NAMALWA (cell line): ENCODE measurements at places on chromosomes 3 and 15.

GRCh38 chr3:181712553-181713279, 991 bp downstream of the SOX2 start:
- DNase-seq = no peak

GRCh38 chr3:153273767-153274435, 111.9 kb downstream of the RAP2B start:
- no peak for DNase-seq

- no peak for DNase-seq
Measured at GRCh38 chr15:92044203-92044909, 190.8 kb downstream of the SLCO3A1 start.

GRCh38 chr3:117524890-117525289, 815.3 kb downstream of the TUSC7 start:
- no peak for DNase-seq

DNA sequence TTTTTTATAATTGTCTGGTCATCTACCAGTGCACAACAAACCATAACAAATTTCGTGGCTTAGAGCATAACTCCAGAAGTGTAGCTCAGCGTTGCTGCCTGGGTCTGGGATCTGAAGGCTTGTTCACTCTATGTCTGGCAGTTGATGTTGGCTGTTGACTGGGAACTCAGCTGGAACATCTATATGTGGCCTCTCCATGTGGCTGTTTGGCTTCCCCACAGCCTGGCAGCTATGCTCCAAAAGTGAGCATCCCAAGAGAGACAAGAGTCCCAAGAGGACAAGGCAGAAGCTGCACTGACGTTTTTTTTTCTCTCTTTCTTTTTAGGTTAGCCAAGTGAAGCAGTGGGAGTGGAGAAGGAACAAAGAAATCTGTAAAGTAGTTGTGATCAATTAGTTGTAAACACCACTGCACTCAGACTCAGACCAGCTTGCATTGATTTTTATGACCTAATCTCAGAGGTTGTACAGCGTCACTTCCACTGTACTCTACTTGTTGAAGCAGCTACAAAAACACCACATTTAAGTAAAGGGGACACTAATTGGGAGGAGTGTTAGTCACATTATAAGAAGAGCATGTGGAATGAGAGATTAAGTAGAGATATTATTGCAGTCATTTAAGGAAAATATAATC, 2.5 kb upstream of the GPR176 start:
- no peak for DNase-seq

- no peak for DNase-seq
Measured at GRCh38 chr15:75606711-75607699, 18.5 kb downstream of the SNUPN start.

- DNase-seq = no peak
Measured at GRCh38 chr3:168738527-168739325, 643.0 kb upstream of the GOLIM4 start.

GRCh38 chr3:127584734-127585133, 5.8 kb downstream of the TPRA1 start:
- no peak for DNase-seq

- DNase-seq = no peak
Measured at GRCh38 chr3:126661532-126662364, 6.8 kb upstream of the TXNRD3 start.

- no peak for DNase-seq
Measured at GRCh38 chr15:67953299-67953698, 100.8 kb upstream of the PIAS1 start.

GRCh38 chr15:63136742-63137141, 15.1 kb downstream of the LACTB start:
- no peak for DNase-seq

DNA sequence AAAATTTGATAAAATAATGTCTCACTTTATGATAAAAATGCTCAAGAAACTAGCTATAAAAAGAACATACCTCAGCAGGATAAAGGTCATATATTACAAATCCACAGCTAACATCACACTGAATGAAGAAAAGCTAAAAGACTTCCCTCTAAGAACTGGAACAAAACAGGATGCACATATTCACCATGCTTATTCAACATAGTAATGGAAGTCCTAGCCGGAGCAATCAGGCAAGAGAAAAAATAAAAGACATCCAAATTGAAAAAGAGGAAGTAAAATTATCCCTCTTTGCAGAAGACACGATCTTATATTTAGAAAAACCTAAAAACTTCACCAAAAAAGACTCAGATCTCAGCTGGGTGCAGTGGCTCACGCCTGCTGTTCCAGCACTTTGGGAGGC, 34.0 kb downstream of the SENP7 start:
- peak; percentile 4 for DNase-seq

- DNase-seq = no peak
Measured at GRCh38 chr3:157752554-157752953, 249.3 kb upstream of the VEPH1 start.

GRCh38 chr3:78079514-78079913, 1039.6 kb downstream of the ROBO2 start:
- no peak for DNase-seq

DNA sequence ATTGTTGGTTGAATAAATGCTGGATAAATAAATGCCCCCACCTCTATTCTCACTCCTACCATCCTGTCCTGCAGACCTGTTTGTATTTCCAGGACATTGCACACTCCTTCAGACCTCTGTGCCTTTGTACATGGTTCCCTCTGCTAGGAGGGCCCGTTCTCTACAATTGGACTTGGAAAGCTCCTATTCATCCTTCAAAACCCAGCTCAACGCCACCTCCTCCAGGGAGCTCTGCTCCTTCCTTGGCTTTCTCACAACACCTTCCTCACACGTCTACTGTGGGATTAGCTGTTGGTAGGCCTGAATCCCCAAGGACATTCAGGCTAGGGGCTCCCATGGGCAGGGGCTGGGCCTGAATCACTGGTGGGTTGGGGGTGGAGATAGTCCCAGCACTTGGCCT, 78.7 kb upstream of the SEC13 start:
- DNase-seq = no peak

GRCh38 chr3:5122741-5123706, 932 bp downstream of the ARL8B start:
- DNase-seq = peak; percentile 49

- no peak for DNase-seq
Measured at GRCh38 chr3:151124476-151124875, 39.0 kb downstream of the MED12L start.

DNA sequence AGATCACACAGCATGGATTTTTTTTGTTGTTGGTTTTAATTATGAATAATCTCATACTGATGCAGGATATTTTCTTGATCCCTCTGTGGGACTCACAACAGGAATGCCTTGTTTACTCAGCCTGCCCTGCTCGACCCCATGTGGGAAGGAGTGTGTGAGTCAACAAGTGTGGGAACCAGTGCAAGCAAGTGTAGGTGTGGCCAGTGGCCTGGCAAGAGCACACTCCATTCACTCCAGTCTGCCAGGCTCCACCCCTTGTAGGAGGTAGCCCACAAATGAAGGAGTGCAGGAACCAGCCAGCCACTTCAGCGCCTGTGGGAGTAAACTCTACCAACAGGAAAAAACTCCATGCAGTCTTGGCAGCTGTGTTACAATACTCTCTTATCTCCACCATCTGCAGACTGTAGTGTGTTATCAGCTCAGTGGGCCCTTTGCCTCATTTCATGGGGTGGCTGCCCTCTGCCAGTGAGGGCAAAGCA, 393.6 kb downstream of the OTOL1 start:
- no peak for DNase-seq

DNA sequence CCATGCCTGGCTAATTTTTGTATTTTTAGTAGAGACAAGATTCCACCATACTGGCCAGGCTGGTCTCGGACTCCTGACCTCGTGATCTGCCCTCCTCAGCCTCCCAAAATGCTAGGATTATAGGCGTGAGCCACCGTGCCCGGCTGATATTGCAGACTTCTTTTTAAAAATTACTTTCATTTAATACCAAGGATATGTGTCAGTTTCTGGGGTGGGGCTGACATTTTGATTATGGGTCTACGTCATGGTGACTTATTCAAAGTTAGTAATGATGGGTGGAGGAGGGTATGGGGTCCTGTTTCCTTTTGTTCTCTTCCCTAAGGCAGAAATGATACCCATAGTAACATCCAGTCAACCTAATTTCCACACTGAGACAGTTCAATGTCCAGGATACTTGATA, 34.7 kb downstream of the GBE1 start:
- DNase-seq = no peak

DNA sequence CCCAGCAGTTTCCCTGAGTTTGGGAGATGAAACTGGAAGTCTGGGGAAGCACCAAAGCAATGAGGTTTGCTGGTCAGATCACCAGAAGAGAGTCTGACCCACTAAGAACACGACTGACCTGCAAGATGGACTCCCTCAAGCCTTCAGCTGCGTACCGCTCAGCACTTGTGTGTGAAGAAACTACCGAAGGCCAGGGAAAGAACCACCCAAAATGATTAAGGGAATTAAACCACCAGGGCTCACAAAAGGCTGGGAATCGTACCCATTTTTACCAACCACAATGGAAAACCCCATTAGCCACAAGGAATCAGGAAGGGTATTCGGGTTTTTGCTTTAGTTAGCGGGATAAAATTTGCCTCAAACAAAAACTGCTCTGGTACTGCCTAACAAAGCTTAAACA, 21.6 kb downstream of the ATP13A3 start:
- DNase-seq = no peak

DNA sequence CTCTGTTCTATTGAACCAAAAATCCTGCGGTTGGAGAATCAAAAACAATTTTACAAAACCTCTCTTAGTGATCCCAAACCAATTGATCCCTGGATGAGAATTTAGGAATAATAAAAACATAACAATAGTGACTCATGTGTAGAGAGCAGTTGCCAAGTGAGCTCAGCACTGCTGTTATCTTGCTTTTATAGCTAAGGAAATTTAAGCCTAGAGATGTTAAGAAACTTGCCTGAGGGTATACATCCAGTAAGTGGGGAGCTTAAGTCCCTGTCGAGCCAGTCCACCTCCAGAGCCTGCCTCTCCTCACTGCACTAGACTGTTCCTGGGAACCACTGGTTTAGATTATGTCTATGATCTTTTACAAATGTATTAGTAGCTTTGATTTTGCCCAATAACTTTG, 358.4 kb upstream of the LMCD1 start:
- DNase-seq = no peak

GRCh38 chr3:71441925-71442651, 141.4 kb downstream of the FOXP1 start:
- DNase-seq = peak; percentile 78

- DNase-seq = no peak
Measured at GRCh38 chr15:34729886-34730285, 24.9 kb downstream of the GJD2 start.

- peak; percentile 31 for DNase-seq
Measured at GRCh38 chr3:70811880-70812279, 499.4 kb upstream of the MDFIC2 start.

- peak; percentile 59 for DNase-seq
Measured at GRCh38 chr3:126342991-126343648, 14.1 kb downstream of the KLF15 start.

GRCh38 chr3:151431940-151432339, 28.9 kb downstream of the IGSF10 start:
- no peak for DNase-seq

GRCh38 chr15:100318880-100319279, 22.9 kb downstream of the ADAMTS17 start:
- no peak for DNase-seq

GRCh38 chr15:59936741-59937140, 67.4 kb upstream of the FOXB1 start:
- no peak for DNase-seq

DNA sequence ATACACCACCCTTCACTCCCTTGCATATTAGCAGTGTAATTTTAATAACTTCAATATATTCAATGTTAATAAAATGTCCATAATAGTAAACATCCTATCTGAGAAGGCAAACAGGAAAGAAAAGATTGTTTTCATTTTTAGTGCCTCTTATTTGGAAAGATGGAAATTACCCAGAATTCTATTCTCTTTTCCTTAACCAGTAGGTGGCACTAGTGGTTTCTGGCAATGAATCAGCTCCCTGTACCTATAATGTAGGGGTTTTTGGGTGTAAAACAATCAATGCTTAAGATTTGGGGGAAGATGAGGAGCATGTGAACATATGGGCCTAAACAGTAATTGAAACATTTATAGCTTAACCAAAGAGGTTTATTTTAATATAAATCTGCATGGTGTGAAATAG, 5.7 kb upstream of the SEMA6D start:
- DNase-seq = peak; percentile 47

DNA sequence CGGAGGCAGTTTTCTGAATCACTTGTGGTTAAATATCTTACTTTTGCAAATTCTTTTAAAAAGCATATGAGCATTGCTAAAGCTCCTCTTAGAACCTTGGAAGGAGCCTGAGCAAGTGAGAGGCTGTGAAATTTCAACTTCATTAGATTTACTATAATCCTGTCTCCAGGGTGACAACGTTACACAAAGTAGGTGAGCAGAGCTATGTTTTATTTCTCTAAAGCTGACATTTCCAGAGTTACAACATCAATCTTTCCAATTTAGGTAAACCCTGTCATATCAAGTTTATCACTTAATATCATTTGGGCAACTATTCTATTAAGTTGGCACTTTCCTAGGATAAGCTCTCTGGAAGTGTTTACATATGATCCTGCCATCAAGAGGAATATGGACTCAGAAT, 544.9 kb upstream of the CBLB start:
- DNase-seq = no peak

DNA sequence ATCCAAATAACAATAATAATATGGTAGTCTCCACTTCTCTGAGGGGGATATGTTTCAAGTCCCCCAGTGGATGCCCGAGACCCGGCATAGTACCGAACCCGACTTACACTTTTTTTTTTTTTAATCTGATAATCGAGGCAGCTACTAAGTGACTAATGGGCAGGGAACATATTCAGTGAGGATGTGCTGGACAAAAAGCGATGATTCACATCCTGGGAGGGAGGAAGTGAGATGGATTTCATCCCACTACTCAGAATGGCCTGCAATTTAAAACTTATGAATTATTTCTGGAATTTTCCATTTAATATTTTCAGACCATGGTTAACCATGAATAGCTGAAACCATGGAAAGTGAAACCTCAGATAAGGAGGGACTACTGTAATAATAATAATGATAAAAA, 49.5 kb upstream of the SELENOK start:
- no peak for DNase-seq

- DNase-seq = no peak
Measured at GRCh38 chr15:84690342-84690741, 25.6 kb downstream of the SEC11A start.
